CD4-positive, alpha-beta T cell treated with Interleukin-15 for 1 hour (primary cell): ENCODE measurements at places on chromosomes 16 and 17.

GRCh38 chr16:66927918-66928649 lies 2.7 kb upstream of the RRAD start:
- DNase-seq, result no peak

DNA sequence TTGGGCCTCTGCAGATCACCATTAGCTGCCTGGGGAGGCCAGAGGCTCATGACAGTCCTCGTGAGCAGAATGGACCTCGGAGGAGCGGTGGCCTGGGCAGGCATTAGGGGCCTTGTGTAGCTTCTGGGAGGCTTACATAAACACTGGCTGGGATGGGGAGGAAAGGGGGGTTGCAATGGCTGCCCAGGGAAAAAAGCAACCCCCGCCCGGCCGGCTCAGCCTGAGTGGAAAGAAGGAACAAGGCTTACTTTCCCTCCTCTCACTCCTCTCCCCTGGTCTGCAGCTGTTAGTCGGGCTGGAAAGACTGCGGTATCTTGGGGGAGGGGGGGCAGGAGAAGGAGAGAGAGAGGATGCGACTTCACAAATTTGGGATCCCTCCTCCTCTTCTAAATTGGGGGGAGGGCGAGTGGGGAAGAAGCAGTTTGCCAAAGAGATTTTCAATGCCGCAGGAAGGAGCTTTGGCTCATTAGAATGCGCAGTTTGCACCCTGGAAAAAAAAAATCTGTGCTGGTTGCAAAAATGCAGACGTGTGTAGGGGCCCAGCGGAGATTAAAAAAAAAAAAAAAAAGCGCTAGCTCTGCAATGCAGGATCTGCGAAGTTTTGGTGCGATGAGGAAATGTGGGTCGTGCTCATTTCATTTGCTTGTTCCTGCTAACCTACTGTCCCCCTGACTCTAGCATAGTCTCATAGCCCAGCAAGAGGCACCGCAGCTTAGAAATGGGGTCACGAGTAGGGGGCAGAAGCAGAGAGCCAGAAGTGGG lies 6.6 kb upstream of the NR1D1 start:
- no peak for DNase-seq

- no peak for DNase-seq
Observed at GRCh38 chr17:76530095-76530723, 7.3 kb downstream of the CYGB start.

DNA sequence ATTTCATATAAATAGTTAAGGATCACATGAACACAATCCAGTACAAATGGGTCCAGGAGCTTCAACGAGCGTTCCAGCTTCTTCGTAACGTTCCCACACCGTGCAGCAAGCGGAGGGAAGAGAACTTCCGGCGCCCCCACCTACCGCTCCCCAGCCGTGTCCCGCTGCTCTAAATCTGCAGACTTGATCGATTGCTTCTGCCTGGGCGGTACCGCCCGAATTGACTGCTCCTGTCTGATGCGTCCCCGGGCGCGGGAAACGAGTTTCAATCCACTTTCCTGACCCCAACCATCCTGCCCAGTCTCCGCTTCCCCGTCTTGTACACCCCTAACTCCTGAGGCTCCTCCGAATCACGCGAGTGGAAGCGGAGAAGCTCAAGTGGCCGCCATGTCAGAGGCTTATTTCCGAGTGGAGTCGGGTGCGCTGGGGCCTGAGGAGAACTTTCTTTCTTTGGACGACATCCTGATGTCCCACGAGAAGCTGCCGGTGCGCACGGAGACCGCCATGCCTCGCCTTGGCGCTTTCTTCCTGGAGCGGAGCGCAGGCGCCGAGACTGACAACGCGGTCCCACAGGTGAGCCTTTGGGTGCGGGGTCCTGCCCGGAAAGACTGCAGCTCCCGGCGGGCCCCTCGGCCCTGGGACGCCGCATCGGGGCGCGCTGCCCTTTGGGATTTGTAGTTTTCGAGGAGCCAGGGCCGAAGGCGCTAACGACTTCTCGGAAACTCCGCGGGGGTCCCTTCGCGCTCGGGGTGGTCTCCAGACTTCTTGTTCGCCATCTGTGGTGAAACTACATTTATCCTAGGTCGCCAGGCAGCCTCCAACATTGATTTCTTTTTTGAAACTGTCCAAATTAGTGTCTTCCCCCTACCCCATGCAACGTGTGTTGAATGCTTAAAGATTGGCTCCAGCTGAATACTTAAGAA lies at the start of gene GINS3:
GINS3 (plus strand) TSS at position 257 of the 923 bp plus-strand sequence; CDS start at position 388, 131 bp downstream.
- peak; percentile 79 for DNase-seq

DNA sequence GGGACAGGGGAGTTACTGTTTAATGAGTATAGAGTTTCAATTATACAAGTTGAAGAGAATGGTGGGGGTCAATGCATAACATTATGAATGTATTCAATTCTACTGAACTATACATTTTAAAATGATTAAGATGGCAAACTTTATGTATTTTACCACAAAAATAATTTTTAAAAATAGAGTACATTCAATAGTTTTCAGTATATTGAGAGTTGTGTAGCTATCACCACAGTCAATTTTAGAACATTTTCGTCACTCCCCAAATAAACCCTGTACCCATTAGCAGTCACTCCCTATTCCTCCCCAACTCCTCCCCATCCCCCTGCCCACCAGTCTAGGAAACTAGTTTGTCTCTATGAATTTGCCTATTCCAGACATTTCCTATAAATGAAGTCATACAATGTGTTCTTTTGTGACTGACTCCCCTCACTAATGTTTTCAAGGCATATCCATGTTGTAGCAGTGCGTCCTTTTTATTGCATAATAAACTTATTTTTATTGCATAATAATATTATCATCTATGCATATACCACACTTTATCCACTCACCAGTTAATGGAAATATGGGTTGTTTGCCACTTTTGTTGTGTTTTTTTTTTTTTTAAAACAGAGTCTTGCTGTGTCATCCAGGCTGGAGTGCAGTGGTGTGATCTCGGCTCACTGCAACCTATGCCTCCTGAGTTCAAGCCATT lies 52.5 kb upstream of the ERN1 start:
- no peak for DNase-seq

DNA sequence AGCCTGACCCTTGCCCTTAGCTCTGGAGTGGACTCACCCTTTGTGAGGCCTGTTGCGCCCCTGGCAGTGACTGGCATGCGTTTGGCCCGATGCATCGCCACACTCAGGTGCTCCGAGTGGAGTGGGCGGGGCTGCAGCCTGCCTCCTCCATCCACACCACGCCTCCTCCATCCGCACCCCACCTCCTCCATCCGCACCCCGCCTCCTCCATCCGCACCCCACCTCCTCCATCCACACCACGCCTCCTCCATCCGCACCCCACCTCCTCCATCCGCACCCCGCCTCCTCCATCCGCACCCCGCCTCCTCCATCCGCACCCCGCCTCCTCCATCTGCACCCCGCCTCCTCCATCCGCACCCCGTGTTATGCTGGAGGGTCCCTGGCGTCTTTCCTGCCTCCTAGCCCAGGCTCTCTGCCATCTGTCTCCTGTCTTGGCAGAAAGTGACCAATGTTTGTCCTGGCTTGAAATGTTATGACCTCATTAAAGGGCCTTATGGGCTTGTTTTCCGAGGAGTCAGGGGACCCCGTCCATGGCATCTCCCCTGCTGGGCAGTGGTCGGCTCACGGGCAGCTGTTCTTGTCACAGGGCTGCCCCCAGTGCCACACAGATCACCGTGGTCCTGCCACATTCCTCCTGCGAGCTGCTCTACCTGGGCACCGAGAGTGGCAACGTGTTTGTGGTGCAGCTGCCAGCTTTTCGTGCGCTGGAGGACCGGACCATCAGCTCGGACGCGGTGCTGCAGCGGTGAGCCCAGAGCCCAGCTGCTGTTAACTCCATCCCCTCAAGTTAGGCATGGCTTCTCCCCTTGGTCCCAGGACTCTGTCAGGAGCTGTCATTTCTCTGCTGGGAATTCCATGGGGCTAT lies 28.7 kb upstream of the MYO15B start:
- DNase-seq, result no peak

DNA sequence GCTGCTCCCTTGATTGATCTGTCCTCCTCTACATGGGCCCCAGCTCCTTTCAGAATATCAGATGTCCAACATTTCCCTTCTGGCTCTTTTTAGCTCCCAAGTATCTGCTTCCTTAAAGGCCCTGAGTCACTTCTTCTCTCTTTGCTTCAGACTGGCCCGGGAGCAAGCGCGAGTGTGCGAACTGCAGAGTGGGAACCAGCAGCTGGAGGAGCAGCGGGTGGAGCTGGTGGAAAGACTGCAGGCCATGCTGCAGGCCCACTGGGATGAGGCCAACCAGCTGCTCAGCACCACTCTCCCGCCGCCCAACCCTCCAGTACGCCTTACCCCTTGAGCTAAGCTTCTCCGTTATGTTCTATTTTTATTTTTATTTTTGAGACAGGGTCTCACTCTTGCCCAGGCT lies 12.3 kb downstream of the CNTROB start:
- no peak for DNase-seq

GRCh38 chr16:20880867-20881502 lies 19.2 kb downstream of the DCUN1D3 start:
- no peak for DNase-seq

DNA sequence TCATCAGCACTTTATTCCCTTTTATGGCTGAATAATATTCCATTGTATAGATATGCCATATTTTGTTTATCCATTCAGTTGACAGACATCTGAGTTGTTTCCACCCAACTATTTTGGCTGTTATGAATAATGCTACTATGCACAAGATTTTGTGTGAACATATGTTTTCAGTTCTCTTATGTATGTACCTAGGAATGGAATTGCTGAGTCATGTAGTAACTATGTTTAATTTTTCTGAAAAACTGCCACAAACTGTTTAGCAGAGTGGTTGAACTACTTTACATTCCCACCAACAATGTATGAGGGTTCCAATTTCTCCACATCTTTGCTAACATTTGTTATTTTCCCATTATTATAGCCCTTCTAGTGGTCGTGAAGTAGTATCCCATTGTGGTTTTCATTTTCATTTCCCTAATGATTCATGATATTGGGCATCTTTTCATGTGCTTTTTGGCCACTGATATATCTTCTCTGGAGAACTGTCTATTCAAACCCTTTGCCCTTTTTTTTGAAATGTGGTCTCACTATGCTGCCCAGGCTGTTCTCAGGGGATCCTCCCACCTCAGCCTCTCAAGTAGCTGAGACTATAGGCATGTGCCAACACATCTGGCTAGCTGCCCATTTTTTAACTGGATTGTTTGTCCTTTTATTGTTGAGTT lies 26.3 kb downstream of the SMURF2 start:
- no peak for DNase-seq
